ENCODE measurements at places on chromosomes 12 and 14.

GRCh38 chr12:52169886-52170285, 21.9 kb downstream of the KRT80 start:
- DNase-seq: no peak

DNA sequence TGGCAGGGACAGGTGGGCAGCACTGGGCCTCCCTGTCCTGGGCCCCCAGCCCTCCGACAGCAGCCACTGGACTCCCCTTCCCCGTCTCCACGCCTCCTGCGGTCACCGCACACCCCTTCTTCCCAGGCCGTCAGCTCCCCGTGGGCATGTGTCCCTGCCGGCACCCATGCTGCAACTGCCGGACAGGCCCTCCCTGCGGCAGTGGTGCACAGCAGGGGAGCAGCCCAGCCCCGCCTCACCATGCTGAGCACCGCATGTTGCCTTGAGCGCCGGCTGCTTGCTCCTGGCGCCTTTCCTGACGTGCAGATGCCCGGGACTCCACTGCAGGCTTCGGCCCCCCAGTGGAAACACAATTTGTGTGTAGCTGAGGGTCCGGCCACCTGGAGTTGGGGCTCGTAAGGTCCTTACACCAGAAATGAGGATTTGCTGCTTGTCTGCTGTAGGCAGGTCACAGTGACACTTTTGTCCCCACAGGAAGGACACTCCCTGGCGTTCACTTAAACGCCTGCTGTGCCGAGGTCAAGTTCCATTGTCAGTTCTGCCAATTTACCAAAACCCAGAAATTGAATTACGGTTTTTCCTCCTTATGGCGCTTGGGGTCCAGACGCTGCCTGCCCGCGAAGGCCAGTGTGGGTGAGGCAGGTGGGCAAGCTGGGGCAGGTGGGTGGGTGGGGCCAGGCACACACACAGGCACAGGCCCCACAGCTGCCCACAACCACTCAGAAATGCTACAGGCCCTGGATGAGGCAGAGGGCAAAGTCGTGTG, 28.2 kb upstream of the MMP17 start:
- no peak for DNase-seq

GRCh38 chr14:30271811-30272323, 287.1 kb upstream of the G2E3 start:
- DNase-seq: no peak

DNA sequence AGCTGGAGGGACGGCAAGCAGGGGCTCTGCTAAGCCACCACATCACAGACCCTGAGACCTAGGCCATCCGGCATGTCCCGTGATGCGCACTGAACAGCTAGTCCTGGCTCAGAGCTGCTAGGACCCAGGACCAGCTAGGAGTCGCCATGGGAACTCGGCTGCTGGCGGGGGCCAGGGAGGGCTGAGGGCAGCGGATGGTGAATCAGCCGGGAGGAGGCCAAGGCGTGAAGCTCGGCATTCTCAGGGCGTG, 5.1 kb downstream of the AHNAK2 start:
- DNase-seq: no peak

GRCh38 chr12:89960607-89961394, 252.2 kb upstream of the ATP2B1 start:
- DNase-seq: no peak
